ENCODE measurements at places on chromosomes 6 and 20. TPM values are rescaled to one million over a fixed set of nuclear protein-coding genes. Genes with fewer than 3 reads are reported as not detected.

GRCh38 chr6:135314543-135314942 is 133.4 kb downstream of the MYB start:
- DNase-seq = no peak

DNA sequence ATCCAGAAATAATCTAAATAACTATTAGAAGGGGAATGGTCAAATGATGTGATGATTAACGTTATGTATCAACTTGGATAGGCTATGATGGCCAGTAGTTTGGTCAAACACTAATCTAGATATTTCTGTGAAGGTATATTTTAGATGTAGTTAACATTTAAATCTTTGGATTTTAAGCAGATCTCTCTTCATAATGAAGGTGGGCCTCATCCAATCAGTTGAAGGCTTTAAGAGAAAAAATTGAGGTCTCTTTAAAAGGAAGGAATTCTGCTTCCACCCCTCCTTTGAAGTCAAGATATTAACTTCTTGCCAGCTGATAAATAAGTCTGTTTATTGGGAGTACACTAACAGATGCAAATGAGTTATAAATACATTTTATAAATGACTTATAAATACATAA is 760.0 kb upstream of the SLC35B3 start:
- DNase-seq = no peak

GRCh38 chr6:35487658-35488516 is 9.0 kb downstream of the TEAD3 start:
- DNase-seq = no peak

DNA sequence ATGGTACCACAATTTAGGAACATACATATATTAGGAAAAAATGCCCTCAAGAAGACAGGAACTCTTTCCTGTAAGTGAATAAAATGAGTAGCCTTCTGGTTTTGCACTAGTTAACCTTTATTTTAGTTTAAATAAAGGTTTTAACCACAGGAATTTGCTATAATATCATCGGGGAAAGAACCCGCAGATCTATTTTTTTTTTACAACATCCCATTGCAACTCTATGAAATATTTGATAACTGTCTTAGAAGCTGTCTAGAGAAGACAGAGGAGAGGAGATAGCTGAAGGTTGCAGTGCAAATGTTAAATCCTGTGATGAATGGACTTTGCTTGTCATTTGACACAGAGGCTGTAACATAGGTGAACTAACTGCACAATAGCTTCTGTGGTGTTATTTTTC is 69.5 kb downstream of the TINAG start:
- no peak for DNase-seq

- no peak for DNase-seq
Measured at GRCh38 chr6:108142240-108142639, 23.6 kb upstream of the NR2E1 start.

- no peak for DNase-seq
Measured at GRCh38 chr20:49347156-49347555, 69.3 kb upstream of the ZNFX1 start.

GRCh38 chr6:146851837-146852236 is 253.1 kb downstream of the ADGB start:
- DNase-seq = no peak

- no peak for DNase-seq
Measured at GRCh38 chr6:34697544-34697836, 923 bp upstream of the ILRUN start.

RSPO3 gene
- total RNA-seq = not detected

SSTR4 gene
- total RNA-seq = not detected

NKX2-2 gene
- not detected for total RNA-seq

SLC22A2 gene
- not detected for total RNA-seq

OR2H2 gene
- total RNA-seq = not detected
